AG04449 (cell line): ENCODE measurements at places on chromosomes 4 and X.

DNA sequence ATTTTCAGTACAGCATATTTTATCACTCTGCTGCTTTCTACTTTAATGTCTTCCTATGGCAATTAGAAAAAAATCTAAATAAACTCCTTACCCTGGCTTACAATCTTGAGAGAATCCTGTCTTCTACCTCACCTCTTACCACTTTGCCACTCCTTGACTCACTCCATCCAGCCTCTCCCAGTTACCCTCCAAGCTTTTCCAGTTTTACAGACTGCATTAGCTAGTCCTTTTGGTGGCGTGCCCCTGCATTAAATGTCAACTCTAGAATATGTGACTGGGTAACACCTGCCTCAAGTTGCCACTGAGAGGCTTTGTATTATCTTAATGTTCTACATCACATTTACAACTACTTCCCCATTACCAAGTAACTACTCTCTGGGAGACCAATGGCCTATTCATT is 7.5 kb upstream of the CDKL2 start:
- DNase-seq, result no peak

- DNase-seq, result no peak
These were observed 101.7 kb downstream of the CPZ start for GRCh38 chr4:8694226-8694625.

DNA sequence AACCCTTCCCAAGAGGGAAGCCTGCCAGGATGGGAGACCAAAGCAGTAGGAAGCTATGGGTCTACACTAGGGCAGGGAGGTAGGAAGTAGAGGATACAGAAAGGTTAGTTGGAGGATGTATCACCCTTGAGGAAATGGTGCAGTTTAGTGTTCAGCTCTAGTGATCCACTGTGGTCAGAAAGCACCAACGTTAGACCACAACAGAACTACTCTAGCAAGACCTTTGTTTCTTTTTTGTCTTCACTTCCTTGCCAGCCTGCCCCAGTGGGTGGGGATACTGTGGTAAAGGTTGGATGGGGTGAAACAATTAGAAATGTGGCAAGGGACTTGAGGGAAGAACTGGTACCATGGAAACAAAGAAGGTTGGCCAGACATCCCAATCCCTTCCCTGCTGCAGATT is 83.3 kb downstream of the DDIT4L start:
- DNase-seq, result no peak

GRCh38 chr4:115562506-115562905 is 449.1 kb upstream of the NDST4 start:
- DNase-seq, result no peak

GRCh38 chrX:373641-374471 is 12.9 kb downstream of the PPP2R3B start:
- no peak for DNase-seq

DNA sequence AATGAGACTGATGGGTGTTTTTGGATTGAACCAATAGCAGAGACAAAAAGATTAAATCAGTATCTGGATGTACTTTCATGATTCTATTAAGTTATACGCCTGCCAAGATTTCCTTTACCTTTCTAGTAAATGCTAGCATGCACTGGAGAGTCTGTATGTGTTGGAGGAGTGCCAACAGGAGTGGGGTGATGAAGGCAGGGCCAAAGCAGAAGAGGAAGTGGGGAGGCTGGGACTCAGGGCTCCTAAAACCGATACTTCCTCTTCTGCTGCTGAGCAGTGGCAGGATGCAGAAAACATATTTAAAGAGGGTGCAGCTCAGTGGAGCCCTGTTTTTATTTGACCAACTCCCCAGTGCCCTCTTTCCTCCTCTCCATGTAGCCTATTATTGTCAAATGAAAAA is 5.6 kb downstream of the CYSLTR1 start:
- DNase-seq, result no peak

- DNase-seq, result no peak
These were observed 15.5 kb downstream of the P2RY8 start for GRCh38 chrX:1521459-1521956.

GRCh38 chr4:140754918-140755773 is 1.0 kb downstream of the TBC1D9 start:
- no peak for DNase-seq

GRCh38 chrX:29547877-29548276 is 667.5 kb upstream of the MAGEB2 start:
- DNase-seq, result no peak

- no peak for DNase-seq
These were observed 4.9 kb downstream of the UGT8 start for GRCh38 chr4:114603497-114603896.

- DNase-seq, result no peak
These were observed 5.1 kb upstream of the WDR1 start for GRCh38 chr4:10121568-10122208.

DNA sequence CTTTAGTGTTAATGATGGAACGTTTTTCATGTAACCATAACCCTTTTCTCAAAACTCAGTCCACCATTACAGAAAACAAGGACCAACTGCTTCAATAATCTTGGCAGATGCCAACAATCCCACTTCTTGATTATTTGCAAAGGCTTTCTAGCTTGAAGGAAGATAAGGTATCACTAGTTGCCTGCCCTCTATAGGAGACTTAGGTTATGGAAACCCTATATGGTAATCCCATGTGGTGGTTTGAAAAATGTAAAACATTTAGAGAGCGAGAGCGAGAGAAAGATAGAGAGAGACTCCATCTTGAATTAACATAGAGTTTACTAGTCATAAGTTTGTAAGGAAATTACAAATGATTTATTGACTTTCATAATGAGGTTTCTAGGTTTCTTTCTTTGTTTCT is 1627.5 kb upstream of the TENM3 start:
- DNase-seq, result no peak

DNA sequence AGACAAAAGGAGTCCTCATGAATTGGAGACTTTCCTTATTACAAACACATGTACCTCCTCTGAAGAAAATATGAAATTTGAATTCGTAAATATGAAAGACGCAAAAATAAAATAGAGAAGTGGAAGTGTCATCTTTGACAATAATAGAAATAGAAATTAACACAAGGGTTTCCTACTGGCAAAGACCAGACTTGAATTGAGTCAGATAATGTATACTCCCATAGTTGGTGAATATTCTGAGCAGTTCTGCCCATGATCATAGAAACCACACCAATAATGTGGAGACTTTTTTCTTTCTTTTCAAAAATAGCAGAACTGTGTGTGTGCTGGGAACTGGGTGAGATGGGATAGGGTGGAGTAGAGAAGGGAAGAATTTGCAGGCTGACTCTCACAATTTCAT is 277.7 kb upstream of the TET2 start:
- no peak for DNase-seq

GRCh38 chrX:13750204-13750603 is 15.7 kb downstream of the OFD1 start:
- no peak for DNase-seq

DNA sequence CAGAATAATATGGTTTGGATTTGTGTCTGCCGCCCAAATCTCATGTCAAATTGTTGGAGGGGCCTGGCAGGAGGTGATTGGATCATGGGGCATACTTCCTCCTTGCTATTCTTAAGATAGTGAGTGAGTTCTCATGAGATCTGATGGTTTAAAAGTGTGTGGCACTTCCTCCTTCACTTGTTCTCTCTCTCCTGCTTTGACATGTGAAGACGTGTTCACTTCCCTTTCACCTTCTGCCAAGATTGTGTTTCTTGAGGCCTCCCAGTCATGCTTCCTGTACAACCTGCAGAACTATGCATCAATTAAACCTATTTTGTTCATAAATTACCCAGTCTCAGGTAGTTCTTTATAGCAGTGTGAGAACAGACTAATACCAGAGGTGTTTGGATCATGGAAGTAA is 325.7 kb upstream of the GIMD1 start:
- no peak for DNase-seq

GRCh38 chr4:4919927-4920326 is 60.5 kb downstream of the MSX1 start:
- DNase-seq, result no peak

DNA sequence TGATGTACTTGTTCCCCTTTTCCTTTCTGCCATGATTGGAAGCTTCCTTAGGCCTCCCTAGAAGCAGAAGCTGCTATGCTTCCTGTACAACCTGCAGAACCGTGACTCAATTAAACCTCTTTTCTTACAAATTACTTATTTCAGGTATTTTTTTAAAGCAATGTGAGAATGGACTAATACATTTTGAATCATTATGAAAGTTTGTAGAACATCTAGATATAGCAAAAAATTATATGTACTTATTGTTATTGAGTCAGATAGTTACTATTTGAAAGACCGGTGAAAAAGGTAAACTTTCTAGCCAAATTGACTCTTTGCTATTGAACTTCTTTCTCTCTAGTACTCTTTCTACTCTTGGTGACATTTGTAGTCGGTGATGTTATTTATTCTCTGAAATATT is 777.3 kb upstream of the GALNTL6 start:
- no peak for DNase-seq

DNA sequence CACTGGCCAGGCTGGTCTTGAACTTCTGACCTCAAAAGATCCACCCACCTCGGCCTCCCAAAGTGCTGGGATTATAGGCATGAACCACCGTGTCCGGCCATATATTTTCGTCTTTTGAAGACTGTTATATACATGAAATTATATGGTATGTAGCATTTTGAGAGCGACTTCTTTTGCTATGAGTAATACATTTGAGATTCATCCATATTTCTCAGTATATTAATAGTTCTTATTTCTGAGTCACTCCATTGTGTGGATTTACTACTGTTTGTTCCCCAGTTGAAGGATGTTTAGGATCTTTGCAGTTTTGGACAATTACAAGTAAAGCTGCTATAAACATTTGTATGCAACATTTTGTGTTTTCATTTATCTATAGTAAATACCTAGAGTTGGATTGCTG is 34.9 kb downstream of the GNL3L start:
- DNase-seq, result no peak

- DNase-seq, result no peak
These were observed 129.9 kb upstream of the PAK3 start for GRCh38 chrX:110966091-110966454.

GRCh38 chr4:59994118-59994517 is 1206.0 kb upstream of the ADGRL3 start:
- no peak for DNase-seq

- DNase-seq, result no peak
These were observed 703.5 kb upstream of the PABPC4L start for GRCh38 chr4:134905061-134905460.

- no peak for DNase-seq
These were observed 22.2 kb upstream of the GCNA start for GRCh38 chrX:71556036-71556435.

DNA sequence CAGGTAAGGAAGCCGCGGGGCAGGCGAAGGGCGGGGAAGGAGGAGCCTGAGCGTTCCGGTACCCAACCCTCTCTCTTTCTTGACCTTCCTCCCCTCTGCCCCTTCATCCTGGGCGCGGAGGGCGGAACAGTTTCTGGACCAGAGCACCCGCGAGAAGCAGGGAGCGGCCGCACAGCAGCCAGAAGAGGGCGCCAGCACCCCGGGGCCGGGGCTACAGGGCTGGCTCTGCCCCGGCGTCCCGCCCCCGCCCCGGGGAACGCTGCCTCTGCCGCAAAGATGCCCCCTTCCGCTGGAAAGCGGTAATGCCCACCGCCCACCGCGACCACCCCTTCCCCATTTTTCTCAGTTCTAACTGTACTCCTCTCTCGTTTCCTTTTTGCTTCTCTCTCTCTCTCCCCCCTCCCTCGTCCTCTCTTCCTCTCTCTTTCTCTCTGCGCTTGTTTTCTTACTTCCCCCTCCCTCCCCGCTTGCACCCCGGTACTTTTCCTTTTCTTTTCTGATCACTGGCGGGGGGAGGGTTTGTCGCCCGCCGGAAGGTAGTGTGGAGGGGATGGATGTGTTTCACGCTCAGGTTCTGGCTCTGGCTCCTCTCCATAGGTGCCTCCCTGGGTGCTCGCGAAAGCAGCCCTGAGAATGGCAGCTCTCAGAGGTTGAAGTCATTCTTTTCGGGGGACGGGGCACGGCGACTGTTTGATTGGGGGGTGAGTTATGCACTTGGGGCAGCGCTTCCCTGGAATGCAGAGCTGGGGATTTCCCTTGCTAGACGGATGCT is 13.1 kb upstream of the PRDM8 start:
- DNase-seq, result no peak

DNA sequence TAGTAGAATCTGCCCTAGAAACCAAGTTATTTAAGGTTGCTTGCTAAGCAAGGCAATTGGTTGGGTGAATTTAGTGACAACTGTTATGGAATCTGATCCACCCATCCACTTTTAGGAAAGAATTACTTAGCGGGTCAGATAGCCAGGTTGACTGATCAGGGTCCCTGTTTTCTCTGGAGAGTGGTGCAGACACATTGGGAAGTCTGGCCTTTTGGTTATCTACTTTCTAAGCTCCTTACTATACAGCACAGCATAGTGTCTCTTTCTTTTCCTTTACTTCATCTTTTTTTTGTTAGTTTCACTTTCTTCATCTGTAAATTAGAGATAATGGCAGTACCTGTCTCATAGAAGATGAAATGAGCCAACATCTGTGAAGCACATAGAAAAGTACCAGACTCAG is 7.4 kb downstream of the HERC3 start:
- DNase-seq, result no peak

GRCh38 chr4:168707205-168707604 is 210.4 kb downstream of the PALLD start:
- no peak for DNase-seq

DNA sequence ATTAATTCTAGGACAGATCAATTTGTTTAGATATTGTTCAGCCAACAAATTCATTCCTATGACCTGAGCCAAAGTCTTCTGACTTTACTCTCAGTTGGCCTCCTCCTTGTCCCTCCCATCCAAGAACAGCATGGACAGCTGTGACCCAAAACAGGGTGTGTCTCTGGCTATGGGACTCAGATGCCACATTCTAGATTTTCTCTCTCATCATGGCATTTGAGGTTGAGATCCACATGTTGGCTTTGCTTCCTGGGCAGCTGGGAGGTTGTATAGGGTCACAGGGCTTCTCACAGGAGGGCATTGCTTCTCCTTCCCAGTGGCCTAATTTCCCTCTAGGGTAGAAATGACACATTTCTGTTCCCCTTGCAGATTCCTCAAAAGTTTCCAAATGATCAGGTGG is 22.6 kb upstream of the EGF start:
- DNase-seq, result no peak

DNA sequence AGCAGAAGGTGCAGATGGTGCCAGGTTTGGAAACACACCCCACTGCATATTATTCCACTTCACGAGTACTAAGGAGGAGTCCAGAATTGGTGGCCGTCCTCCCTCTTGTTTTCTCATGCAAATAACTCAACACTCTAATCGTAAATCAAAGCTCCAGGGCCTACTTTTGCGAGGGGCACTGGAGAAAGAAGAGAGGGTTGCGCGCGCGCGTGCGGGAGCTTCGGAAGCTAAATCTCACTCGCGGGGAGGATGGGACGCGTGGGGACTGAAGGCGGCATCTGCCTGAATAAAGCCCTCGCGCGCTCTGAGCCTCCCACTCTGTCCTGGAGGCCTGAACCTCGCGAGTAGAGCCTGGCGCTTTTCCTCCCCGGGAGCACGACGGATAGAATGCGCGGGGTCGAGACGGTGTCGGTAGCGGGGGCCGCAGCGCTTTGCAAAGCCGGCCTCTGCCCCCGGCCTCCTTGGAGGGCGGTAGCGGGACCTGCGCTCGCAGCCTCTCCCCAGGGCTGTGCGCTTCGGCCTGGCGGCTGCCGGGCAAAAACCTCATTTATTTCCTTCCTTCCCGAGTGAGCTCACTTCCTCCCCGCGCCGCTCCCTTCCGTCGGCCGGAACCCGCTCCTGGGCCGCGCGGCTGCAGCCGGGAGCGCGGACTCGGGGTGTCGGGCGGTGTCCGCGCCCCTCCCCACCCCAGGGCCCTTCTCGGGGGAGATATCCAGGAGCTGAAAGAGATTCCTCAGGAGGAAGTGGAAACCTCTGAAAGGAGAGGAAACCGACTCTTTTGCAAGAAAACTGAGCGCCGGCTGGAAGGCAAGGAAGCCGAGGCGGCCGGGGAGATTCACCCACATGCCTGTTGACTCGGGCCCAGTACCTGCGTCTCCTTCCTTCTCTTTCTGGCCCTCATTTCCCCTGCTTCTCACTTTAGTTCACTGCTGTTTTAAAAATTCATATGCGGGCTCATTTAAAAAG is 20.7 kb downstream of the HAND2 start:
- DNase-seq, result no peak
